AG04449 (cell line): ENCODE measurements at places on chromosomes 13 and 19.
A peak's percentile ranks its signal among the peaks of the same experiment; 100 is the strongest.

DNA sequence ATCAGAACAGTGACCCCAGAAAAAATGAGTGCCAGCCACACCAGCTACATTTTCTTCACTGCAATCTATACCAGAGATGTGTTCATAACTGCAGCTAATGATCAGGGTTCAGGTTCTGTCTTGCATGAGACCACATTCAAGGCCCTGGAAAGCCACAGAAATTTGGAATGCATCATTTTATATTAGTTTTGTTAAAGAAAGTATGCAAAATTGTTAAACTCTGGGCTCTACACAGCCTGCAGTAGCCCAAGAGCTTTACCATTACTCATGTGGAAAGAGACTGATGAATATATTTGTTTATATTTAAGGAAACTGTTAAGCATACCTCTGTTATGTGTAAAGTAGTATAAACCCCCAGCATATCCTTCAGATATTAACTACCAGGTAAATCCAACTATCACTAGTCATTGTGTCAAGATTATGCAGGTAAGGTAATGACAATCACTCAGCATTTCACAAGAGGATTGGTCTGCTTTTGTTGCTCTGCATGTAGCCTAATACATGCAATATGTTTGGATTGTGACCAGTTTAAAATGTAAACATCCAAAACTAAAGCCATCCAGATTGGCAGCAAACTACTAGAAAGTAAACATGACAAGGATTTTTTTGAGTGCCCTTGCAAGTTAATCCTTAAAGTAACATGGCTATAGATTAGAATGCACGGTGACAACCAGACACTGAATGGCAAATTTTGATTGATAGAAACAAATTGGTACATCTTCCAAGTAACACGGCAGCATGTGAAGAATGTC is 429.1 kb upstream of the ARGLU1 start:
- no peak for DNase-seq

DNA sequence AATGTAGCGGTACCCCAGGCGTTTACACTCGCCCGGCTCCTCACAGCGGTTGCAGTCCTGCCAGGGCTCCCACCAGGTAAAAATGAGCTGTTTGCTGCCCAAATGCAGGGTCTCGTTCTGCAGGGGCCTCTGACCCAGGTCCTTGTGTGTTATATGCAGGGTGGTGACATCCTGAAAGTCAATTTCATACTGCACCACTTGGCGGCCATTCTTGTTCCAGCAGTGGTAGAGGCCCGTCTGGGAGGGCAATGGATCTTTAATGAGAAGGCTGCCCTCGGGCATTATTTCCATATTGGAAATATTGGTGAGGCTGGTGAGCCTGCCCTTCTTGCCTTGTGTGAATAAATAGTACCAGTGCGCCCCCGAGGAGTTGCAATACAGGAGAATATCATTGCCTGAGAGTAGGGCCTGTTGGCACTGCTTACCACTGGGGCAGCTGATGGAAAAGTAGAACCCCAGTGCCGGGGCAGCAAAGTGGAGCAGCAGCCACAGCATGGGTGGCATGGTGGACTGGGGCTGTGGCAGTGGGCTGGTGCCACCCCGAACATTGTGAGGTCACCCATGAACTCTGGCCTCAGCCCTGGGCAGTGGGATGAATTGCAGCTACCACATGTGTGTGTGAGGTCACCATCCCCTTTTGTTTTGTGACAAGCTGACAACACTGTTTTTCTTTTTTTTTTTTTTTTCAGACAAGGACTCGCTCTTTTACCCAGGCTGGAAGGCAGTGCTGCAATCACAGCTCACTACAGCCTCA is at the start of gene FAM187B:
Gene FAM187B, minus strand, starts transcription at position 563 of the 754 bp plus-strand sequence. Its CDS starts 59 bp downstream, at position 504.
- DNase-seq, result no peak

- DNase-seq, result no peak
These were observed 7.6 kb downstream of the COL4A2 start for GRCh38 chr13:110314516-110315245.

GRCh38 chr13:45951724-45952123 is 100.2 kb upstream of the SIAH3 start:
- no peak for DNase-seq

GRCh38 chr19:58059003-58059670 is at the start of gene ZNF135:
TSS of gene ZNF135 (plus strand) at chr19:58059282. CDS start at chr19:58060003, 721 bp downstream.
- DNase-seq, result peak; percentile 1

DNA sequence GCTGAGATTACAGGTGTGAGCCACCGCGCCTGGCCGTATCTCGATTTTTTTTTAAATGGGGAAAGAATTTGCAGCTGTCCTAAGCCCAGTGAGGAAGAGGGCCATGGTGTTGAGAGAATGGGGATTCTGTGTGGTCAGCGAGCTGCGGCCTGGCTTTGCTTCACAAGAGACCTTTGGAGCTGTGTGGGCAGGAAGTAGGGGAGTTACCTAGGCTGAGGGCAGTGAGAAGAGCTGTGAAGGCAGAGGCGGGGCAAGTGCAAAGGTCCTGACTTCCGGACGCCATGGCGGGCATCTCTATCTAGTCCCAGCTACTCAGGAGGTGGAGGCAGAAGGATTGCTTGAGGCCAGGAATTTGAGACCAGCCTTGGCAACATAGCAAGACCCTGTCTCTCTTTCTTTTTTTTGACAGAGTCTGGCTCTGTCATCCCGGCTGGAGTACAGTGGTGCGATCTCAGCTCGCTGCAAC is 4.9 kb downstream of the AP2A1 start:
- DNase-seq, result no peak

DNA sequence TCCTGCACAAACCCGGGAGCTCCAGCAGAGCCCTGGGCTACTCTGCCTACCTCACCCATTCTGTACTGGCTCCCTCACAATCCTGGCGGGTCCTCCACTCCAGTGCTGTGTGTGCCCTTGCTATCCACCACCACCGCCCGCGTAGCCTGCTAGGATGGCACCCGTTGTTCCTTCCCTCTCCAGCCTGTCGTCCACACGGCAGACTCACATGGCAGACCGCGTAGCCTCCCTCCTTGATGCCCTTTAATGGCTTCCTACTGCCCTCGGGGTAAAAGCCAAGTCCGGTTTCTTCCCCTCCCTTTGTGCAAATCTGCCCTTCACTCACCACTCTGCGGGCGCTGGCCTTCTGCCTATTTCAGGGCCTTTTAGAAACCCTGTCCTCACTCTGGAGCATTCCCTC is 106.6 kb downstream of the RAB20 start:
- no peak for DNase-seq

- DNase-seq, result no peak
These were observed 49.9 kb downstream of the UFM1 start for GRCh38 chr13:38399535-38399934.

DNA sequence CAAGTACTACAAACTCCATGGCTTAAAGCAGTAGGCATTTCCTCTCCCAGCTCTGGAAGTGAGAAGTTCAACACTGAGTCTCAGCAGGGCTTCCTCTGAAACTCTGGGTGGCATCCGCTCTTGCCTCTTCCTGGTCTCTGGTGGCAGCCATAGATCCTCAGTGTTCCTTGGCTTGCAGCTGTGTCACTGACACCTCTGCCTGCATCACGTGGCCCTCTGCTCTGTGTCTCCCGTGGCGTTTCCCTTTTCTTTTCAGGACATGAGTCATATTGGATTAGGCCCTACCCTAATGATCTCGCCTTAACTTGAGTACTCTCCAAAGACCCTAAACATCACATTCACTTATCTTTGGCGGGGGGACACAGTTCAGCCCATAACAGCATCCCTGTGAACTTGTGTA is 466.7 kb downstream of the MYO16 start:
- no peak for DNase-seq

- DNase-seq, result no peak
These were observed 7.3 kb downstream of the PTBP1 start for GRCh38 chr19:804419-805165.
